NCI-H2171 (cell line): ENCODE measurements at places on chromosomes 11 and 22.

- peak; percentile 61 for DNase-seq
These were observed 50.4 kb upstream of the SEPTIN5 start for GRCh38 chr22:19663821-19664355.

DNA sequence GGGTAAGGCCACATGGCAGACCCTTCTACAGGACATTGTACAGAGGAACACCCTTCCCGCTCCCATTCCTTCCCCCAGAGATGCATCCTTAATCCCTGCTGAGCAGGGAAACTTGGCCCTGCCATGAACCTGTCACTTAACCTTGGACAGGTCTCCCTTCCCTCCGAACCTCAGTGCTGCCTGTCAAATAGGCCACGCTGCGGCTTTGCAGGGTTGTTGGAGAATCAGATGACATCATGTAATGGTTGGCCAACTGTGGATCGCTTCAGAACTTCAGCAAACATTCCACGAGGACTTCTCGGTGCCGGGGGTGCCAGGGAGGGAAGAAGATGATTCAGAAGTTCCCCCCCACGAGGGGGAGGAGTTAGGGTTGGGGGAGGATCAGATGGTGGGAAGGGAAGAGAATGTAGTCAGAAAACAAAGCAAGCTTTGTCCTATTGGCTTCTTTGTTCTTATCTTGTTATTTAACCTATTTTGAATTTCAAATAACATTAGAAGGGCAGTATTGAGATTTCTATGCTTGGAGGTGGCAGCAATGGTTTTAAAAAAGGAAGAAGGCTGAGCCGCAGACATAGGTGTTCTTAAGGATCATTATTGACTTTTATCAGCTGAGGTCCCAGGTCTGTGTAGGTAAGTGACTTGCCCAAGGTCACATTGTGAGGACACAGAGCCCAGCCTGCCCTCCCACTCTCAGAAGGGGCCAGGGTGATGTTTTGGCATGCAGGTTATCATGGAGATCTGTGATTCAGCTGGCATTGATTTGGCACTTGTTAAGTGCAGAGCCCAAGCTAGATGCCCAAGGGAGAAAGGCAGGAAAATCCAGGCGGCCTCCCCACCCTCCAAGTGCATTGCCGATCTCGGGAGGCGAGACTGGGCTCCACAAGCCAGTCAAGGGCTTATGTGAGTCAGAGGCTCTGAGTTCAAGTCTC is 3.1 kb downstream of the CDC42EP1 start:
- no peak for DNase-seq

DNA sequence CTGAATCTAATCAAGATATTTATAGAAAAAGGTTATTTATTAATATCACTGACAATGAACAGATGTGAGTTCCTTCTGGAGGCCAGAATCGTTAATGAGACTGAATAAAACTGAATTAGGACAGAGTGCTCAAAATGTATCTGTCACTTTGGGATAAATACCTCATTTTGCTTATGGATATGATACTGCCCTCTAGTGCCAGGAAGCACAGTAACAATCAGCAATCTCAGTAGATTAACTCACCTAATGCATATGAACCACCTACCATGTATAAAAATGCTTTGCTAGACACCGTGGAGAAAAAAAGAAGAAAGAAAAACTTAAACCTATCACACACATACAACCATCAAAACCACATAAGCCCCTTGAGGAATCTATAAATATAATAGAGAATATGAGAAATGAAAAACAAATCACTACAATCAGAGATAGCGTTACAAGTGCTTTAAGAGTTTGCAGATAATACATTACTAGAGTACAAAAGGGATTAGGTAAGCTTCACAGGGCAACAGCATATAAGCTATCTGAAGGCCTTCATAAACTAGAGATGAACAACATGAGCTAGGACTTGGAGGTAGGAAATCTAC is 117.4 kb downstream of the SGSM3 start:
- DNase-seq: no peak

DNA sequence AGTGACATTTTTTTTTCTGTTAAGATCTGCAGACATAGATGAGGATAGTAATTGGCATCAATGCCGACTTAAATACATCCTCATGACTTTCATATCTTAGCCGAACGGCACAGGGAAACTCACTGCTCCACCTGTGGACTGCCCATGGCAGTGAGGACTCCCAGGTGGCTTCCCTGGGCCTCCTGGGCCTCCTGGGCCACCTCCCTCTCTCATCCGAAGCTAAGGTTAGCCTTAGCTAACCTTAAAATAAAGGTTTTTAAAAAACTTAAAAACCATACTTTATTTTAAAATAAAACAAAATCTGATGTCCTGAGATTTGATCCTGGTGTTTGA is 38.1 kb upstream of the TSKU start:
- no peak for DNase-seq

- no peak for DNase-seq
These were observed 52.2 kb downstream of the C11orf58 start for GRCh38 chr11:16790486-16791190.

GRCh38 chr22:48832592-48832991 is 995.1 kb downstream of the BRD1 start:
- no peak for DNase-seq

- peak; percentile 53 for DNase-seq
These were observed 2.0 kb downstream of the HEPN1 start for GRCh38 chr11:124920870-124921609.

GRCh38 chr11:59918987-59919589 is 19.1 kb upstream of the OOSP1 start:
- DNase-seq: no peak

- DNase-seq: no peak
These were observed 67.2 kb upstream of the CD82 start for GRCh38 chr11:44498089-44498871.

GRCh38 chr22:36245805-36246356 is 6.6 kb upstream of the APOL2 start:
- DNase-seq: no peak

- DNase-seq: no peak
These were observed 109.6 kb upstream of the B3GAT1 start for GRCh38 chr11:134521452-134522289.
